Fibroblast of lung (primary cell): ENCODE measurements at places on chromosomes 6 and 20. TPM values are rescaled to one million over a fixed set of nuclear protein-coding genes. Genes with fewer than 3 reads are reported as not detected.

The TRERF1 gene
- 4.1 and 8.3 TPM in 2 replicates for total RNA-seq

The MUC22 gene
- total RNA-seq = not detected in 2 replicates

The KIAA0408 gene
- 1.3 and 2.8 TPM in 2 replicates for total RNA-seq

The PRR18 gene
- not detected in 2 replicates for total RNA-seq

The TRIM15 gene
- total RNA-seq = not detected in 2 replicates

The GPR63 gene
- total RNA-seq = 0.51 and 3.0 TPM in 2 replicates

The TPD52L1 gene
- total RNA-seq = 41.0 and 41.1 TPM in 2 replicates

The MCM3 gene
- total RNA-seq = 15.9 and 18.0 TPM in 2 replicates

The ABHD16B gene
- total RNA-seq = not detected in 2 replicates

The CDC5L gene
- total RNA-seq = 22.5 and 23.9 TPM in 2 replicates
